ENCODE measurements at places on chromosomes 11 and 22.

DNA sequence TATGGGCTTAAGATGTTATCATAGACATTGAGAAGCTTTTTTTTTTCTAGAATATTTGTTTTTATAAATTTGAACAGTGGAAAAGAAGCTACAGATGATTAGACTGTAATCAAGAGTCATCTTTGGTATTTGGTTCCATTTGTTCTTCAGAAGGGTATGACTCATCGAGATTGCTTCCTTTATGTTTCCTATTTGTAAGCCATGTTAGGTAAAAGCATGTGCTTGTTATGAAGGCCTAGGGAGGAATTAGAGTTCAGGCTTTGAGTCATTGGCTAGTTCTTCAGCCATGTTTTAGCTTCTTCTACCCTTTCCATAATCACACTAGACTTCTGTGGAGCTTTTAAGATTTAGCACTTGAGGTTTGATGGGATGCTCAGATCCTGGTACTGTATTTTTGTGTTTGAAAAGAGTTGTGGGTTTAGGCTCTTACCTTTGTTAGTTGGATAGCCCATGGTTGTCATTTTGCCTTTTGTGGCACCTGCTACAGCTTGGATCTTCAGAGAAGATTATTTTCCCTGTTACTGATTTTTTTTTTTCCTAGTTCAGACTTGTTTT, 44.3 kb downstream of the POLD3 start:
- DNase-seq, result no peak

DNA sequence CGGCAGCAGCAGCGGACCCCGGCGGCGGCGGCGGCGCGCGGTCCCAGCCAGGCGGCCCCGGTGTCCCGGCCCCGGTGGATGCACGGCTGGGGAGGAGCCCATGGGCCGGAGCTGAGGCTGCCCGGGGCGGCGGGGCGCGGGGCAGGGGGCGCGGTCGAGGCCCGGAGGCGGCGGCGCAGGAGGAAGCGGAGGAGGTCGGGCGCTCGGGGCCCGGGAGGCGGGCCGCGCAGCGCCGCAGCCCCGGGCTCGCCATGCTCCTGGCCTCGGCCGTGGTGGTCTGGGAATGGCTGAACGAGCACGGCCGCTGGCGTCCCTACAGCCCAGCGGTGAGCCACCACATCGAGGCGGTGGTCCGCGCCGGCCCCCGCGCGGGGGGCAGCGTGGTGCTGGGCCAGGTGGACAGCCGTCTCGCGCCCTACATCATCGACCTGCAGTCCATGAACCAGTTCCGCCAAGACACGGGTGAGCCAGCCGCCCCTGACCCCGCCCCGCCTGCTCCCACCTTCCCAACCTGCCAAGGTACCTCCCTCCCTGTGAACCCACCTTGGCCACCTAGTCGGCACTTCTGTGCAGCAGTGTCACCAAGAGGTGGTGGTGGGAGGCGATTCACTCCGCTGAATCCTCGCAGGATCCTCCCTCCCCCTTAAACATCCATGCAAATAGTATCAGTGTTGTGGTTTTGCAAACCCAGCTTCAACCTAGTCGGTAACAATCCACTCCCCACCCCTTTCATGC, 580 bp downstream of the DTX4 start:
- DNase-seq, result peak; percentile 72

DNA sequence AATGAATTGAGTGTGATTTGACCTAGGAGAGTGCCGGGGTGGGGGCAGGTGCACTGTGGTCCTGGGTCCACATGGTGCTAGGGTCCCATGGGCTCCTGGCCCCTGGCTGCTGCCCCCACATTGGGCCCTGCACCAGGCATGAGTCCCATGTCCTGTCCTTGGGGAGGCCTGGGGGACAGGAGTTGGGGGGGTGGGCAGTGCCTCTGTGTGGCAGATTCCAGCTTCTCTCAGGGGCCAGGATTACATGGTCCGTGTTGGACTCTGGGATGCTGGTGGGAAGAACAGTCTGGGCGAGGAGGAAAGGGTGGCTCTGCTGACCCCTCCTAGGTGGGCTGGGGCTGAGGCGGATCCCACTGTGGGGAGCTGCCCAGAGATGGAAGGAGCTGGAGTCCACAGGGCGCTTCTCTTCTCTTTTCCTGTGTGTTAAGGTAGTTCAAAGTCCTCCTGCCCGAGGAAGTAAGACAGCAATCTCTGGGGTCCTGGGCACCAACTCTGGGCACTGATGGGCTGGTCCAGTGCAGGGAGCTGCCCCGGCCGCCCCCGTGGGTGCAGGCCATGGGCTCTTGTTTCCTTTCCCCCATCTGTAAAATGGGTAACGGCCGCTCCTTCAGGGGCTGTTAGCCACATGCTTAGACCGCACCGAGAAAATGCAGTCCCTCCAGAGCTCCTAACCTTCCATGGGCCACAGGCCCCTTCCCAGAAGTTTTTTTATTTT, 19.8 kb downstream of the KCNQ1 start:
- DNase-seq, result peak; percentile 34

DNA sequence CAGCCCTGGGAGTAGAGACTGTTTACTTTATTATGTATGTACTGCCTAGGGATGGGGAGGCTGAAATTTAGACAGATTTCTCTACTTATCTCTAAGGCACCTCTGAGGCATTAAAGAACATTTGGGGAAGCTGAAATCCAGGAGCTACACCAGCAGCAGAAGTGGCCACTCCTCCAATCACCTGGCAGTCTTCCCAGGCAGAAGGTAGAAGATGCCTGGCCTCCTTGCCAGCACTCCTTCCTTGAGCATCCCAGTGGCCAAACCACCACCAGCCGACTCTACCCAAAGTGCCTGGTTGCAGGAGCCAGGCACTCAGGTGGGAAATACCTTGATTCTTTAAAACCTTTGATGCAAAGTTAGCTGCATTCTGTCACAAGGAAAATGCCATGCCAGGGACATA, 1.9 kb upstream of the FAT3 start:
- no peak for DNase-seq

- peak; percentile 91 for DNase-seq
These were observed 31.0 kb downstream of the MCM5 start for GRCh38 chr22:35430897-35431322.

- no peak for DNase-seq
These were observed 65.1 kb downstream of the MYO7A start for GRCh38 chr11:77193167-77193566.

DNA sequence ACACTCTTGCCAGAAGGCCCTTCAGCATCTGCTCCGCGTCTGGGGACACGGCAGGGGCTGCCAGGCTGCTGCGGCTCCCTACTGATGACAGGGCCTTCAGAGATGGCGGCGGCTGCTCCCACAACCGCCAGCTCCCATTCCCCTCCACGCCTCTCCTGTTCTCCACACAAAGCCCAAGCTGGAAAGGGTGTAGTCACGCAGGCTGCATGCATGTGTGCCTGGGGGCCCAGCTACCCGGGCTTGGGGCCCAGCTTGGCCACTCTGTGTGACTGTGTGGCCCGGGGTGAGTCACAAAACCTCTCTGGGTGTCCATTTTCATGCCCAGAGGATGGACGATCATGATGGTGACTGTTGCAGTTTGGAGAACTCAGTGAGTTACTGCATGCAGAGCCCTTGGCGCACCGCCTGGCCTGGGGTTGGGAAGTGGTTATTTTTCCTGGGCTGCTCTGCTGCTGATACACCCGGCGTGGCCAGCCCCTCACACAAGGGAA, 31.7 kb upstream of the PARVB start:
- DNase-seq, result no peak

DNA sequence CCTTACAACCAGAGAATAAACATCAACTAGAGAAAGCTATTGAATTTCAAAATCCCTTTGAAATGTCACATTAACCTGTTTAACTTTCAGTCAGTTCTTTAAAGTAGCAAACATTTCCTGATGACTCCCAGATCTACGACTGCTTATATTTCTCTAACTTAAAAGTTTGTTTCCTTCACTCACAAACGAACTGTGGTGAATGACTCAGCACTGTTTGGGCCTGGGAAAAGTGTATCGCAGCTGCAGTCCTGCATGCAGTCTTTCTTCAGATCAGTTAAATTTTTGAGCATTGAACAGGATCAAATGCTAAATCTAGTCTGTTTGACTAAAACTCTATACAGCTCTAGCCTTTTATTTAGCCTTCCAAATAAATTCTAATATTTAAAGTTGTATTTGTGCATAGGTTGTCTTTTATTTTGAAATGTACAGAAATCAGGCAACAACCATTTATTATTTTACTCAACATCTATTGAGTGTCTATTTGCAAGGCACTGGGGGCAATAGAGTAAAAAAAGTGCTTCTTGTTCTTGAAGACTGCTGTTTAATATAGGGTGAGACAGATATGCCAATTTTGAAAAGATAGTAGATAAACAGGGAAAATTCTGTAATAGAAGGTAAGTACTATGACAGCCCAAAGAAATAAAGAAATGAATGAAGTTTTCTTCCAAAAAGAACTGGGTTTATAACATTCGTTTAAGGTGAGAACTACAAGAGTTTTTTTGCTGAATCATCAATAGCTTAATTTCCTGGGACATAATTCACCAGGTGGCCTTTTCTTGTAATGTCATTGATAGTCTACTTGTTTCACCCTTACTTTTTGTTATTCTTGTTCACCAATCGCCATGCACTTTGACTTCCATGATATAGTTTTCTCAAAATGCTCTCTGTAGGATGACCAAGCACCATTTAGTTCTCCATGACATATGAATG, 235.4 kb downstream of the METTL15 start:
- no peak for DNase-seq
